Pulmonary artery endothelial cell (primary cell): ENCODE measurements at places on chromosomes 12 and 14. TPM values are rescaled to one million over a fixed set of nuclear protein-coding genes. Genes with fewer than 3 reads are reported as not detected.

The GPR84 gene
- total RNA-seq, result not detected in 2 replicates

The MLH3 gene
- total RNA-seq, result 15.0 and 20.0 TPM in 2 replicates

The PEX5 gene
- total RNA-seq, result 28.5 and 31.0 TPM in 2 replicates

The COX8C gene
- not detected in 2 replicates for total RNA-seq

The RHOJ gene
- total RNA-seq, result 65.8 and 126 TPM in 2 replicates

The RND1 gene
- 1.4 and 3.7 TPM in 2 replicates for total RNA-seq

The EXD2 gene
- total RNA-seq, result 22.7 and 28.9 TPM in 2 replicates
